KBM-7 (cell line): ENCODE measurements at places on chromosomes 6 and 20.
A peak's percentile ranks its signal among the peaks of the same experiment; 100 is the strongest.

DNA sequence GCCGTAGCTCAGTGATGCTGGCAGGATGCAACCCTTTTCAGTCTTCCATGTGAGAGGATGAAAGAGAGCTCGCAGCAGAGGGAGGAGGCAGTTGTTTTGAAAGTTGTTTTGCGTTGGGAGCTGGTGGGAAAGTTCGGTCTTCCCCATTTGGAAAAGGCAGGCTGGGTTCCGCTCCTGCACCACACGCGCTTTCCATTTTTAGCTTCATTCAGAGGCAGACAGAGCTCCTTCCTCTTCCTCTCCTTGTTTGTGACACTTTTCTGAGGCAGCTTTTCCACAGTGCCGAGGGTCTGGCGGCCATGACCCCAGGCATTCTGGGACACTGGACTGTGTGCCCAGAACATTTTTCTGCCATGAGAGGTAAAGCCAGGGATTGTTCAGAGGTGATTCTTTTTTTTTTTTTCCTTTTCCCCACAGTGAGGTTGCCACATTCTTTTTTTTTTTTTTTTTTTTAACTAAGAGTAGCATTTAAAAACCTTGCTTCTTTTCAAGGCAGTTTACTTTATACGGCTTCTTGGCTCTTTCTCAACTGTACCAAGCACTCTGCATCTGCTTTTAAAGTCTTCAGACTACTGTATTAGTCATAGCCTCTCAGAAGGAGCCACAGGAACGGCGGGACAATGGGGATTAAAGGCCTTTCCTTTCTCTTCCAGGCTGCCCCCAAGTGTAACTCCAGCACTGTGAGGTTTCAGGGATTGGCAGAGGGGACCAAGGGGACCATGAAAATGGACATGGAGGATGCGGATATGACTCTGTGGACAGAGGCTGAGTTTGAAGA lies 1.6 kb downstream of the PRDM1 start:
- DNase-seq = peak; percentile 61

DNA sequence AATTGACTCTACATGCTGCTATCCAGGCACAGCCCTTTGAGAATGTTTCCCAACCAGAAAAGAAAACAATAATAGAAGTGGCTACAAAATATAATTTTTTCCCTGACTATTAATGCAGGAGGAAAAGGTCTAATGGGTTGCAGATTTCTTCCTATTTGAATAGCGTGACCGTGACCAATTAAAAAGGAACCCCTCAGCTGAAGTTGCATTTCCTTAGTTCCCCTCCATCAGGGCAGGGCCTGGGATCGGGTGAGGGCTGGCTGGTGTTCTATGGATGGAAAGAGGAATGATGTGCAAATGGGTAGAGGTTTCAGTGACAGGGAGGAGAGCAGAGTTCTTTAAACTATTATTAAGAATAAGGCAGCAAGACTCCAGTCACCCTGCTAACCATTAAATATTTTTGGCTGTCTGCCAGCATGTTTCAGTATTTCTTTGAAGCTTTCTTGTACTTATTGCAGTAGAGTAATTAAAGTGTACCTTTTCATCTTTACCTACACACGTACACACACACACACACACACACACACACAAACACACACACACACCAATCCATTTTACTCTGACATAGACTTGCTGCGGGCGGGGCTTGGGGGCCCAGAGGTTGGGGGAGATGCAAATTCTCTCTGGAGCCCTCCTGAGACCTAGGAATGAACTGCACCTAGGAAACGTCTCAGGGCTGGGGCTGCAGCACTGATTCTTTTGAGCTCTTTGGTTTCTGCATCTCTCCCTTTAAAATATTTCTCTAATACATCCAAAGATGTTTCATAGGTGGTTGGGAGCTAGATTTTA lies 154.8 kb upstream of the SLC35B3 start:
- DNase-seq = no peak

GRCh38 chr6:129667034-129667433 lies 42.9 kb downstream of the ARHGAP18 start:
- DNase-seq = no peak

DNA sequence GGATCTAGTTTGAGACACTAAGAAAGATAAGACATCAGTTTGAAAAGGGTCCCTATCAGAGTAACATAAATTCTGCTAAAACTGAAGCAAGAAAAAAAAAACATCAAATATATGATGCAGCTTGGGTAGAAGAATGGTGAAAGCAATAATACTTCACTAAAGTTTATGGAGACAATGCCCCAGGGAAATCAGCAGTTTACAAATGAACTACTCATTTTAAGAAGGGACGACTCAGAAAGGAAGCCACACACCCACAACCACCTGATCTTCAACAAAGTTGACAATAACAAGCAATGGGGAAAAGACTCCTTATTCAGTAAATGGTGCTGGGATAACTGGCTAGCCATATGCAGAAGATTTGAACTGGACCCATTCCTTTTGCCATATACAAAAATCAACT lies 143.5 kb downstream of the TPBG start:
- no peak for DNase-seq

DNA sequence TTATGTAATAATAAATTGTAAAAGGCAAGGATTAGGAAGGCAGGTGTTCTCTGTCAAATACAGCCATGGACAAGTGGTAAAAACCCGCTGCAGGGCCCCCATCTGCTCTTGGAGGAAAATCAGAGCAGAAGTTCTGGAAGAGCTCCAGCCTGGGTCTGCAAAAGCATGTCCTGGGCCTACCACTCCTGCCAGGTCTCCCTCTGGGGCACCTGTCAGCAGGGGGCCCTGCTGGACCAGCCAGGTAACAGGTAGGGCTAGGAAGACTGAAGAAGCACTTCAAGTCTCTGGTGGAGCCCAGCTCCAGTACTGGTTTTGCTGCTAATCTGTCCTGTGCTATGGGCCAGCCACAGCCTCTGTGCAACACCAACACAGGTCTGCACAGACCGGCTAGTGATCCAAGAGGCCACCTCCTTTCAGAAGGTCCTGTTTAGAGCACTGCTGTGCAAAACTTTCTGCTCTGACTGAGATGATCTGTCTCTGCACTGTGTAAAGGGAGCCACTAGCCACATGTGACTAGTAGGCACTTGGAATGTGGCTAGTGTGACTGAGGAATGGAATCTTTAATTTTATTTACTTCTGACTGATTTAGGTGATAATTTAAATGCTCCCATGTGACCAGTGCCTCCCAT lies 30.2 kb downstream of the RRBP1 start:
- no peak for DNase-seq

DNA sequence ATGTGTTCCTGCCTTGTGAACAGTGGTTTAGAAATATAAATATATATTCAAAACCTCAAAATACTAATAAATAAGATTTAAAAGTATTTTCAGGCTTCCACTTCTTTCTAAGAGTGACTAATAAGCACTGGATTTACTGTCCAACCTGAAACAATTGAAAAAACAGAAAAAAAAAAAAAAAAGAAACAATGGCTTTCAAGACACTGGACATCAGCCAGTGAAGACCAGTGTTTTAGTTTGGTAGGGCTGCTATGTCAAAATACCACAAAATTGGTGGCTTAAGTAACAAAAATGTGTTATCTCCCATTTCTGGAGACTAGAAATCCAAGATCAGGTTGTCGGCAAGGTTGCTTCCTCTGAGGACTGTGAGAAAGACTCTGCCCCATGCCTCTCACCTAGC lies 101.4 kb upstream of the PDE7B start:
- DNase-seq = no peak

DNA sequence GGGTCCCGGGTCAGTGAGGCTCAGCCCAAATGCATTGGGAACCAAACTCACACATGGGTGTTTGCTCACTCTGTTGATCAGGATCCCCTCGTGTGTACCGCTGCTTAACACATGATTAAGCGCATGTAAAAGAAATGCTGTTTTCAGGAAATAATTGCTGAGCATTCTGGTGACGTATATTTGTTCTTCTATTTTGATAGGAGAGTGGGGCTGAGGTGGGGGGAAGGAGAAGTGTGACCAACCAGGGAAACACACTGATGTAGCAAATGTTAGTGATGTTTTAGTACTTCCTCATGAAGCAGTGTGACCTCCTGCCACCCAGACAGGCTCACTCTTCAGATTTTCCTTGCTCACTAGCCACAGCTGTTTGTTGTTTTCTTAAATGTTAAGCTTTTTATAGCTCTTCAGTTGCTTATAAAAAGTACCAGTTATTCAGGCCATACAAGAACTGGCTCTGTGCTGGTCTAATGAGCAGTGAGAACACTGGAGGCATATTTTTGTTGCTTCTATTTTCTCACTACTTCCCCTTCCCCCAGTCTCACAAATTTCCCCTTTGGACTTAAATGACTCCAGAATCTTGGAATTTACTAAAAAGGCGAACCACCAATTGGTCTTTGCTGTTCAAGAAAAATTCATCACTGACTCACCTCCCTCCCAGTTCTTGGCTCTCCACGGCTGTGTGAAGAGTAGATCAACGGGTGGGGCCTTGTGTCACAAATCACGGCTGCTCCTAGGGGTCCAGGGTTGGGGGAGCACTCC lies 79.2 kb upstream of the BACH2 start:
- DNase-seq = no peak

DNA sequence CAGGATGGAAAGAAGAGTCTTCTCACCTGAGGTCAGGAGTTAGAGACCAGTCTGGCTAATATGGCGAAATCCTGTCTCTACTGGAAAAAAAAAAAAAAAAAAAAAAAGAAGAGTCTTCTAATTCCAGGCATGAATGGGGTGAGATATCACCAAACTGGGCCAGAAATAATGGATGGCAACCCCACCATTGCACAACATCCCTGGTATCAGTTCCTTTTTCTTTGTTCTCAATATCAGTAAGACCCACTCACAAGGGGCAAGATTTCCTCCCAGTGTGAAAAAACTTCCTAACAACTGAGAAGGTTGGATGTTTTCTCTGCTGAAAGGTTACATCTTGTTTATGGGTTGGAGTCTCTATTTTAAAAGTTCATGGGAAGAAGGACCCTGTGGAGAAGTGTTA lies 23.6 kb upstream of the NR2E1 start:
- DNase-seq = peak; percentile 46

DNA sequence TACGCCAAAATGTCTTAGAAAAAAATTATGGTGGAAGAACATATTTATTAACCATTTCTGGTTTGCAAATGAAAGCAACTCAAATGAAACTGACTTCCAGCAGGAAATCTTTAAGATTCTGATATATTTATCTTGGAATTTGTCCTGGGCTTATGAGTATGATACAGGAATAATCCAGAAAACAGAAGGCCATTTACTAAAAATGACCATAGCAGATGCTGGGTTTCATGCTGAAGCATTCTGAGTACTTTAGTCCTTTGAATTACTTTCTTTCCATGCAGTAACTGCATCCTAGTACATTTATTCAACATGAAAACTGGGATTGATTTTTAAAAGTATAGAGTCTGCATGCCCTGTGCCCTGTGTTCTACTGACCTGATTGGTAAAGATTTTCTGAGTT lies 172.4 kb downstream of the CLVS2 start:
- DNase-seq = no peak

GRCh38 chr20:13692802-13693736 lies 54.3 kb upstream of the TASP1 start:
- no peak for DNase-seq

DNA sequence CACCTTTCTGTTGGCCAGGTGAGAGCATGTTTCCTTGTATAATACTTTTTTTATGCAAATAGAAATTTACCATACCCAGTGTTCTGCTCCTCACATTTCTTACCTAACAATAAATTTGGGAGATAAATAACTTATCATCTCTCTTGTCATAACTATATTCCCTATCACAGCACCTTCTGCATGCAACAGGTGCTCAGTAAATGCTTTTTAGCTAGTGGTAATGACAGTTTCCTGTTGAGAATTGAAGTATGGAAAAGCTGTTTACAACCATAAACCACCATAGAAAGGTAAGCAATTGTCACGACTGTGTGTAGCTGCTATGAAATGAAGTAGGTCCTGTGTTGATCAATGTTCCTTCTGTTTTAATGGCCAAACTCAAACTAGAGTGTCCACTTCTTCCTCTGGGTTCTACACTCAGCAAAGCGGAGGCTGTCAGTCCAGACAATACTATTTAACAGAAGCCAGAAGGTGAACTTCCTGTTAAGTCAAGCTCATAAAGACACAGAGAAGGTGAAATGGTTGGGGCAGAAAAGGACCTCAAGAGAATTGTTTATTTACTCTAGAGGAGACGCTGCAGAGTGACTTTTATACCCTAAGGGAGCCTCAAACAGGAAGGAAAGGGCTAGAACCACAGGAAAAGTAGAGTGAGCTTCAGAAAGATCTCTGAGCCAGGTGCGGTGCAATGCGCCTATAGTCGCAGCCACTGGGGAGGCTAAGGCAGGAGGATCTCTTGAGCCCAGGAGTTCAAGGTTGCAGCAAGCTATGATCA lies 84.0 kb upstream of the SLC22A16 start:
- DNase-seq = peak; percentile 33

- DNase-seq = no peak
Measured at GRCh38 chr6:6008089-6008647, 1.4 kb upstream of the NRN1 start.

- DNase-seq = no peak
Measured at GRCh38 chr20:50584687-50585086, 74.5 kb downstream of the PTPN1 start.

GRCh38 chr6:1230689-1231605 lies 81.0 kb upstream of the FOXQ1 start:
- DNase-seq = no peak

DNA sequence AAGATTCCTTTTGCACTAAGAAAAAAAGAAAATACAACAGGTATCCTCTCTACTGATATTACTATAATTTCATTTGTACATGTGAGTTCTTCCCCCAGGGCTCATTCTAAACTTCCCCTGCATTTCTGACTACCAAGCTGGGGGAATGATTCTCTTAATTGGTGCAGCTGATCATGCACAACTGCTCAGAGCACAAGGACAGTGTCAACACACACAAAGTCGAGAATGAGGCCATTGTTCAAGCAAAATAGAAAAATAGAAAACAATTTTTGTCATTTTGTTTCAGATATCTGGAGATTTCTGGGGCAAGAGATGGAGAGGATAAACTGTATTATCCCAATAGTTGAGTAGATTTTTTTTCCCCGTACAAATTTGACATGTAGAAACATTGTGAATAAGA lies 236.3 kb downstream of the HAO1 start:
- DNase-seq = no peak

GRCh38 chr6:13470238-13471140 lies 16.9 kb downstream of the GFOD1 start:
- no peak for DNase-seq

- DNase-seq = peak; percentile 41
Measured at GRCh38 chr6:40148882-40149573, 214.8 kb upstream of the MOCS1 start.

- DNase-seq = no peak
Measured at GRCh38 chr20:12925863-12926793, 82.6 kb upstream of the SPTLC3 start.

- no peak for DNase-seq
Measured at GRCh38 chr20:56716806-56717205, 87.7 kb downstream of the TFAP2C start.

GRCh38 chr6:15989397-15989796 lies 139.5 kb upstream of the MYLIP start:
- no peak for DNase-seq

GRCh38 chr6:125944896-125945295 lies 11.7 kb upstream of the HINT3 start:
- DNase-seq = no peak

- DNase-seq = no peak
Measured at GRCh38 chr6:149890629-149891045, 7.3 kb downstream of the RAET1E start.
